ENCODE measurements at places on chromosomes 2 and 18. TPM values are rescaled to one million over a fixed set of nuclear protein-coding genes. Genes with fewer than 3 reads are reported as not detected.

HSPE1 gene
- 130 TPM for total RNA-seq

LIMS1 gene
- total RNA-seq: 185 TPM

CD8A gene
- total RNA-seq: not detected

AQP12B gene
- not detected for total RNA-seq
